ENCODE measurements at places on chromosomes 11 and 22.

- DNase-seq: no peak
Measured at GRCh38 chr11:113828191-113828590, 47.2 kb downstream of the USP28 start.

DNA sequence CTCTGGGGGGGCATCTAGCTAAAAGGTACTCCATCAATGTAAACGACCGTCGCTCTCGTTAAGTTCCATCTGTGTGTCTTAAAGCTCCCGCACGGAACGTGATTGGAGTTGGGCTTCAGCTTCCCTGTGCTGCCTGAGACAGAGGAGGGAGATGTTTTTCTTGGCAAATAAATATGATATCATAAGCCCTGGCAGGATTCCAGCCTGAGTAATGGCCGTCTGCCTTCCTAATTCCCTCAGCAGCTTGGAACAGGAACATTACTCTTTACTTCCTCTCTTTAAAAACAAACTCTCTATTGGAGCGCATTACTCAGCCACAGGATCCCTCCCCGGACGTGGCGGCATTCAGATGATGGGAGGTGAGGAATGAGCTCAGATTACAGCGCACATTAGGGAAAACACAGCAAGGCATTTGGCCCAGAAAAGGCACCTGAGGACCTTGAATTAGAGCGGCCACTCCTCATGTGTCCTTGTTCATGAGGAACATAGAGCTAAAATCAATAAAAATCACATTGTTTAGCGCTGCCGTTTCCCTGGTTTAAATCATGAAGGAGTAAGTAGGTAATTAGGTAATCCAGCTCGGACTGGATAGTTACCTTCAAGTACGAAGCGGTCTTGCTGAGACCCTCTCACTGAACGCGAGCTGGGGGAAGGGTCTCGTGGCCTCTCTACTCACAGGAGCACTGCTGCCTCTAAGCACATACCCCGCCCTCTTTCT is 230.4 kb downstream of the ST3GAL4 start:
- peak; percentile 71 for DNase-seq

DNA sequence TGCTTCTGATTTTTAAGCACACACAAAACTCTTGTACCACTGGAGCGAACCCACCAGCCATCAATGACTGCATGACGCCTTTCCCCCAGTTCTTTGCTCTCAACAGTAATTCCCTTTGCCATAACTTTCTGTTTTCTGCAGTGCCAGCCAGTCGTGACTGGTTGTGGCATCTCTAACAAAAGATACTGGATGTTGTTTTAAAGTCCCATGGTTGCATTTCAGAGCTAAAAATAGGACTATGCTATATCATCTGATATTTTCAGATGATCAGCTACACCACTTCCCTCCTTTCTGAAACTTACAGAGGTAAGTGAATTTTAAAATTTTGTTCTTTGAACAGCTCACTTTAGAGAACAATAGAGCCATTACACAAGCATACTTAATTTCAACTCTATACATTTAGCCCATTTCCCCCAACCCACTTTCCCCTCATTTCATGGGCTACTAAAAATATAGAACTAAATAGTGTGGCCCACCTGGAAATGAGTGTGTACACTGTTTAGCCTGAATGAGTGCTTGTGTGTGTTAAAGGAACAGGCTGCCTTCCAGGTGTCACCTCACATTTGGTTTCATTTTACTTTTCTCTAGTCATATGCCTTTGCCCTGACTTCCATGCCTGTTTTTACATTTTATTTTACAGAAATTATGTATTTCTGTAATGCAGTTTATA is 136.9 kb upstream of the ZC3H12C start:
- DNase-seq: no peak

GRCh38 chr11:126347751-126348668 is 7.5 kb upstream of the ST3GAL4 start:
- DNase-seq: no peak

DNA sequence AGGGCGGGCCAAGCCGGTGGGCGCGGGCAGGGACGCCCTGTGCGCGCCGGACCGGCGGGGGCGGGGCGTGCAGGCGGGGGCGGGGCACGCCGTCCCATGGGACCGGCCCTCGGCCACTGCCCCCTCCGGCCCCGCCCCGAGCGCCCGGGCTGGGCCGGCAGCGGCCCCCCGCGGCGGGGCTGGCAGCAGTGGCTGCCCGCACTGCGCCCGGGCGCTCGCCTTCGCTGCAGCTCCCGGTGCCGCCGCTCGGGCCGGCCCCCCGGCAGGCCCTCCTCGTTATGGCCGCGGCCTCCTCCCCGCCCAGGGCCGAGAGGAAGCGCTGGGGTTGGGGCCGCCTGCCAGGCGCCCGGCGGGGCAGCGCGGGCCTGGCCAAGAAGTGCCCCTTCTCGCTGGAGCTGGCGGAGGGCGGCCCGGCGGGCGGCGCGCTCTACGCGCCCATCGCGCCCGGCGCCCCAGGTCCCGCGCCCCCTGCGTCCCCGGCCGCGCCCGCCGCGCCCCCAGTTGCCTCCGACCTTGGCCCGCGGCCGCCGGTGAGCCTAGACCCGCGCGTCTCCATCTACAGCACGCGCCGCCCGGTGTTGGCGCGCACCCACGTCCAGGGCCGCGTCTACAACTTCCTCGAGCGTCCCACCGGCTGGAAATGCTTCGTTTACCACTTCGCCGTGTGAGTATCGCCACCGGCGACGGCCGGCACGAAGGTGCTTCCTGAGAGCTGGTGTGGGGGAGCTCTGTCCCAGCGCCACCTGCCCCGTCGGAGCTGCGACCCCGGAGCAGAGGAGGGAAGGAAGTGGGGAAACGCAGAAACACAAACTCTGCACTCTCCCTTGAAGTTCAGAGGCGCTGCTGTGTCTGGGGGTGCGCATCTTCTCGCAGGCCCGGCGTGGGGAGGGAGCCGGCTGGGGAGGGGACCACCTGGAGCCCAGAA is at the start of gene KCNQ1:
TSS of gene KCNQ1 (plus strand) at position 188 of the 925 bp plus-strand sequence. CDS start at position 279, 91 bp downstream.
- peak; percentile 95 for DNase-seq

DNA sequence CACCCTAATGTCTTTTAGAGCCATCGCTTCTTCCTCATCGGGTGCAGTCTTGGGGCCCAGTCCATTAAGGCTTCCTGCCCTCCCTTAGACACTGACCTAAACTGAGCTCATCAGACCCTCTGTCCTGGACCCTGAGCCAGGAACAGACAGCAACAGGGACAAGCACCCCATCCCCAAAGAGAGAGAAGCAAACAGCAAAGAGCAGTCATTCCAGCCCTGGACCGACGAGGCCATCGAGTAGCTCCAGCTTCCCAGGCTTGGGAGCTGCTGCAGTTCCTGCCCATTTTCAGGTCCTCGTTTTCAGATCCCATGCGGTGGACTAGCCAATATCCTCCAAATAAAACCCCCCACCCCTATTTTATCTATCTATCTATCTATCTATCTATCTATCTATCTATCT is 25.8 kb upstream of the CACNG2 start:
- no peak for DNase-seq

DNA sequence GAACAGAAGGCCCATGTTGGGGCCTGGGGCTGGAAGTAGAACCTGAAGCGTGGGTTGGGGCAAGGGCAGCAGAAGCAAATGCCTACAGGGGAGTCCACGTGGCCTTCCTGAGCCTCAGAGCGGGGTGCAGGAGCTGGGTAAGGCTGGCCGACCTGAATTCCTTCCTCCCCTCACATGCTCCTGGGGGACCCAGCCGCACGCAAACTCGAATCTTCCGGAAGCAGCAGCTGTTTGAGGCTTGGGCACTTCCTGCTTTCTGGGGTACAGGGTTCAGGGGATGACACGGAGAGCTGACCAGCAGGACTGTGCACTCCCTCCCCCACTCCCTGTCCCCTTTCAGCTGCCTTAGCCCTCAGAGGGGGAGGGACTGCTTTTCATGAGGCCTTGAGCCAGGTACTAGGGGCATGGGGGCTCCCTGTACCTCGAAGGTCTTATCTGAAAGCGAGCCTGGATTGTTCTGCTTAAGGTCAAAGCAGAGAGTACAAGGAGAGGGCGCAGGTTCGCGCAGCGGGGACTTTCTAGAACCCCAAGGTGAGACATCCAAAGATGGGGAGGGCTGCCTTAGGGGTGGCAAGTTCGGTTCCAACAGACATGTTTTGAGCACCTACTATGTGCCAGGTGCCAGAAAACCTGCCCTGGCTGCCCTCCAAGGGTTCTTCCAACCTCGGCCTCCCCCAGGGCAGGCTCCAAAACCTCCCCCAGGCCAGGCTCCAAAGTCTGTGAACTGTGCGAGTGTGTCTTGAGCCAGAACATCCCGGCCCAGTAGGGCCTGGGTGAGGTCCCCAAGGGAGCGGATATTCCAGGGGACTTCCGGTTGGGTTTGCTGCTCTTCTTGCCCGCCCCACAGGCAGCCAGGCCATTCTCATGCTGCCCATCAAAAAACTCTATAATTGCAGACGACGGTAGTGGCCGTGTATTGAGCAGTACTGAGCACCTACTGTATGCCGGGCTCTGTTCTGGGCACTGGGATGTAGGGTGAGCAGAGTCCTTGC is 1.7 kb downstream of the NCF4 start:
- DNase-seq: peak; percentile 62

DNA sequence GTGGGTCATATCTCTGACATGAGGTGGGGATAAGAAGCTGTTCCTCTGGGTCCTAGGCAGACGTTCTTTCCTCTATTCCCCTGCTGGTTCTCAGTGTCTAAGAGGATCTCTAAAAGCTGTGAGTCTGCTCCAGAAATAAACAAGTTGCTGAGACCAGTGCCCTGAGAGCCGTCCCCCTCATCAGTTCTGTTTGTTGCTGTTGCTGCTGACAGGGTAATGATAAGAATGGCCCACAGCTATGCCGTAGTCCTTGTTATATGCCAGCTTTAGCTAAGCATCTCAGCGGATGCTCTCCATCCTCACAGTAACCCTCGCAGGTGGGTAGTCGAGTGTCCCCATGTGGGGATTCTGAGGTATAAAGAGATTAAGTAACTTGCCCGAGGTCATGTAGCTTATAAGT is 23.5 kb upstream of the ST14 start:
- DNase-seq: no peak

Data from suppressor macrophage treated with lipopolysaccharide for 1 hour (primary cell).